ENCODE measurements at places on chromosomes 13 and 19. TPM values are rescaled to one million over a fixed set of nuclear protein-coding genes. Genes with fewer than 3 reads are reported as not detected.

The CEACAM3 gene
- not detected for total RNA-seq

The NR2C2AP gene
- 34.2 TPM for total RNA-seq

The LGALS14 gene
- 2.4 TPM for total RNA-seq

The POSTN gene
- not detected for total RNA-seq

The RFC3 gene
- 51.6 TPM for total RNA-seq

The COX6B1 gene
- 512 TPM for total RNA-seq

The PROZ gene
- total RNA-seq = not detected

The ATP8A2 gene
- 0.24 TPM for total RNA-seq

The C19orf67 gene
- total RNA-seq = not detected

The ZNF682 gene
- total RNA-seq = 8.9 TPM

- H3K4me1 ChIP-seq = peaks cover 16% of the 10 kb centered on the region
- DNase-seq = no peak
- no peaks in the 10 kb centered on the region for H3K36me3 ChIP-seq
Measured at GRCh38 chr19:35060160-35060855, 18.8 kb downstream of the HPN start.

- H3K27ac ChIP-seq = no peak overlapping the region
- no peaks in the 10 kb centered on the region for H3K36me3 ChIP-seq
- H3K27me3 ChIP-seq = no peaks in the 10 kb centered on the region
- no peak overlapping the region for H3K4me3 ChIP-seq
Measured at GRCh38 chr19:46904114-46905060, 43.6 kb downstream of the ARHGAP35 start.

GRCh38 chr13:103878891-103879605 is 812.8 kb upstream of the SLC10A2 start:
- no peaks in the 10 kb centered on the region for H3K27me3 ChIP-seq
- no peak for DNase-seq
- H3K4me3 ChIP-seq = no peak overlapping the region
- no peaks in the 10 kb centered on the region for H3K4me1 ChIP-seq
- H3K36me3 ChIP-seq = no peaks in the 10 kb centered on the region

DNA sequence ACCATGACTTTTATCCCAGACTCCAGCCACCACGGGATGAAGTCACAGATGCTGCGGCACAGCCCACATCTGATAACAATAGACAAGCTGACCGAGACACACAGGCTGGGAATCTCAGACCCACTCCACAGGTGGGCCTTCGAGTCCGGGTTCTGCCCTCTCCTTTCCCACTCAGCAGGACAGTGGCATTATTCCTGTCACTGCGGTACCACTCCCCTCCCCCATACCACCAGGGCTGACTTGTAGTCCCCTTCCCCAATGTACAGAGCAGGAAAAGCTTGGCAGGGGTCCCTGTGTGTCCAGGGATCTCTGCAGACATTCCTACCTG is 179 bp upstream of the AMER2 start:
- peaks cover 64% of the 10 kb centered on the region for H3K27me3 ChIP-seq
- no peak overlapping the region for H3K4me3 ChIP-seq
- H3K36me3 ChIP-seq = no peaks in the 10 kb centered on the region

DNA sequence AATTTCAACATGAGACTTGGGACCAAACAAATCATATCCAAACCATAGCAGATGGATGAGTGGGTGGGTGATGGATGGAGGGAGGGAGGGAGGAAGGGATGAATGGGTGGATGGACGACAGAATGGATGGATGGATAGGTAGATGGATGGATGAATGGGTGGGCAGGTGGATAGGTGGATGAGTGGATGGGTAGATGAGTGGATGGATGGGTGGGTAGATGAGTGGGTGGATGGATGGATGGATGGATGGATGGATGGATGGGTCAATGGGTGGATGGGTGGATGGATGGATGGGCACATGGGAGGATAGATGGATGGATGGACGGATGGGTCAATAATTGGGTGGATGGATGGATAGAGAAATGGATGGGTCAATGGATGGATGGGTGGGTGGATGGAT is 47.9 kb upstream of the ONECUT3 start:
- H3K36me3 ChIP-seq = no peaks in the 10 kb centered on the region
- peaks cover 9% of the 10 kb centered on the region for H3K4me1 ChIP-seq
- peaks cover 33% of the 10 kb centered on the region for H3K27me3 ChIP-seq

DNA sequence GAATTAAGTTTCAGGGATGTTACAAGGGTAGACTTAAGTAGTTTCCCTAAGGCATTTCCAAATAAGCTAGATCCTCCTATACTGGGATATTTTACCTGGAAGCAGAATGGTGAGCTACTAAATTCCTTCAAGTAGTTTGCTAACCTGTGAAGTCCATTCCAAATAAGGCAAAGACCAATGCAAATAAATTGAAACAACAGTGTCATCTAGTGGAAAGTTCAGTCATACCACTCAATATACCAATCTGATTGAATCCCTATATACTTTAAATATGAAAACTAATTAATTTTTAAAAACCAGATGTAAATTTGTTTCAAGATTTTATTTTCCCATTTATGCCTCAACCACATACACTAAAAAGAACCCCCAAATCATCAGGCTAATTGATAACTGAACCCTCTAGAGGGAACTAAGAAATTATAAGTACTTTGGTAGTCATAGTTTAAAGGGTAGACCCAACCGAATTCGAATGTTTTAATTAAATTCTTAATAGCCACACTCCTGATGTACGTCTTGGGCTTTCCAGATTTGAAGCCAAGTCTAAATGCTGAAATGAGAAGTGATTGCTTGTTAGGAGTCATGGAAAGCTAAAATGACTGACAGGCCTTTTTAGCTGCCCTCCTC is 223.7 kb downstream of the TBC1D4 start:
- H3K27me3 ChIP-seq = peaks cover 3% of the 10 kb centered on the region
- H3K4me3 ChIP-seq = no peak overlapping the region
- no peak for DNase-seq
- no peaks in the 10 kb centered on the region for H3K36me3 ChIP-seq

DNA sequence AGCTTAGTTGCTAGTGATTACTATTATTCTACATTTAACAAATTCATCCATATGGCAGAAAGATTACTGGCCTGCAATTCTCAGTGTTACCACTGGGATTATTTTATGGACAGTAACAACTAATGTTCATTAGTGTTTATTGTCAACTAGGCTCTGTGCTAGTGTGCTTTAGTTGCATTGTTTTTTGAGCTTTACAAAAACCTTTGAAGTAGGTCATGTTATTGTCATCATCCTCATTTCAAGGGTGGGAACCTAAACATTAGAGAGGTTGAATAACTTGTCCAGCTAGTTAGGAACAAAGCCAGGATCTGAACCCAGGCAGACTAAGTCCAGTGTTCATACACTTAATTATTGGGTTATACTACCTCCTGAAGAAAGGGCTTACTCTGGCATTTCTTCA is 27.8 kb upstream of the TDRD3 start:
- H3K27me3 ChIP-seq = peaks cover 2% of the 10 kb centered on the region
- no peaks in the 10 kb centered on the region for H3K36me3 ChIP-seq
- H3K4me3 ChIP-seq = no peak overlapping the region
- no peak overlapping the region for H3K27ac ChIP-seq
- no peak for DNase-seq
- no peaks in the 10 kb centered on the region for H3K4me1 ChIP-seq

DNA sequence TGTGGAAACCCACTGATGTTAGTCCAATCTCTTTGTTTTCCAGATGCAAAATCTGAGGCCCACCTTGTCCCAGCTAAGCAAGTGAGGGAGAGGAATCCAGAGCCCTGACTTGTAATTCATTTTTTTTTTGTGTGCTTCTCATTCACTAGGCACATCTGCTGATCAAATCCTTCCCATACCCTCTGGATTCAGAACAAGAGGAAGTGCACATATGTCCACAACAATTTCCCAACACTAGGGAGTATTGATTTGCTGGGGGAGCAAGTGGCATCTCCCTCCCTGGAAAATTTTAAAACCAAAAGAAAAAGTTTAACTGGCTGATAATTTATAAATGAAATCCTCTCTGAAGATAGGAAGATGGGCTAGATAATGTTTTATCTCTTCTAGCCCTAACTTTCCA is 94.6 kb upstream of the RFC3 start:
- peaks cover 22% of the 10 kb centered on the region for H3K4me1 ChIP-seq
- no peak overlapping the region for H3K4me3 ChIP-seq
- H3K36me3 ChIP-seq = no peaks in the 10 kb centered on the region
- peak overlapping the region; percentile 76 for H3K27ac ChIP-seq
- DNase-seq = no peak
- no peaks in the 10 kb centered on the region for H3K27me3 ChIP-seq

GRCh38 chr19:30512176-30513081 is 140.2 kb downstream of the ZNF536 start:
- H3K4me3 ChIP-seq = no peak overlapping the region
- H3K4me1 ChIP-seq = no peaks in the 10 kb centered on the region
- H3K27ac ChIP-seq = no peak overlapping the region
- DNase-seq = no peak

GRCh38 chr13:75585153-75585552 is 35.6 kb downstream of the UCHL3 start:
- no peak overlapping the region for H3K27ac ChIP-seq
- H3K36me3 ChIP-seq = peaks cover 53% of the 10 kb centered on the region
- H3K4me1 ChIP-seq = peaks cover 4% of the 10 kb centered on the region
- DNase-seq = no peak

GRCh38 chr13:113597391-113598080 is 13.0 kb downstream of the TFDP1 start:
- no peak overlapping the region for H3K4me3 ChIP-seq
- no peak for DNase-seq
- H3K27me3 ChIP-seq = no peaks in the 10 kb centered on the region
- peaks cover 8% of the 10 kb centered on the region for H3K4me1 ChIP-seq
- peaks cover 62% of the 10 kb centered on the region for H3K36me3 ChIP-seq
- H3K27ac ChIP-seq = no peak overlapping the region

GRCh38 chr13:68046903-68047302 is 816.8 kb upstream of the PCDH9 start:
- DNase-seq = no peak
- H3K4me3 ChIP-seq = no peak overlapping the region
- no peaks in the 10 kb centered on the region for H3K27me3 ChIP-seq
- no peaks in the 10 kb centered on the region for H3K4me1 ChIP-seq
- no peaks in the 10 kb centered on the region for H3K36me3 ChIP-seq

- no peak overlapping the region for H3K27ac ChIP-seq
- no peaks in the 10 kb centered on the region for H3K36me3 ChIP-seq
- no peaks in the 10 kb centered on the region for H3K4me1 ChIP-seq
- no peak overlapping the region for H3K4me3 ChIP-seq
- H3K27me3 ChIP-seq = peaks cover 6% of the 10 kb centered on the region
- DNase-seq = no peak
Measured at GRCh38 chr13:77863144-77863543, 55.5 kb downstream of the EDNRB start.

DNA sequence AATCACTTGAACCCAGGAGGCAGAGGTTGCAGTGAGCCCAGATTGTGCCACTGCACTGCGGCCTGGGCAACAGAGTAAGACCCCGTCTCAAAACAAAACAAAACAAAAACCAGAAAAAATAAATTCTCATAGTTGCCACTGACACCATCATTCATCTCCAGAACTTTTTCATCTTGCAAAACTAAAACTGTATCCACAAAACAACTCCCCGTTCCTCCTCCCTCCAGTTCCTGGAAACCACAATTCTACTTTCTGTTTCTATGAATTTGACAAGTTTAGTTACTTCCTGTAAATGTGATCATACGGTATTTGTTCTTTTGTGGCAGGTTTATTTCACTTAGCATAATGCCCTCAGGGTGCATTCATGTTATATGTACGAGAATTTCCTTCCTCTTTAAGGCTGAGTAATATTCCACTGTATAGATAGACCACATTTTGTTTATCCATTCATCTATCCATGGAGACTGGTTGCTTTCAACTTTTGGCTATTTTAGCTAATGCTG is 13.2 kb upstream of the ADGRE5 start:
- H3K27ac ChIP-seq = peak overlapping the region; percentile 100
- peaks cover 8% of the 10 kb centered on the region for H3K36me3 ChIP-seq
- H3K4me3 ChIP-seq = peak overlapping the region; percentile 42
- H3K27me3 ChIP-seq = no peaks in the 10 kb centered on the region

Measured in activated naive CD4-positive, alpha-beta T cell treated with anti-CD3 and anti-CD28 coated beads for 36 hours (primary cell).